Right hindlimb (tissue), 1 donor: ENCODE measurements at places on chromosomes 11 and 22.

GRCh38 chr22:20437613-20438426 is at the start of gene SCARF2:
SCARF2 (minus strand) TSS chr22:20437825; CDS start chr22:20437754, 71 bp downstream.
- DNase-seq: peak; percentile 91

DNA sequence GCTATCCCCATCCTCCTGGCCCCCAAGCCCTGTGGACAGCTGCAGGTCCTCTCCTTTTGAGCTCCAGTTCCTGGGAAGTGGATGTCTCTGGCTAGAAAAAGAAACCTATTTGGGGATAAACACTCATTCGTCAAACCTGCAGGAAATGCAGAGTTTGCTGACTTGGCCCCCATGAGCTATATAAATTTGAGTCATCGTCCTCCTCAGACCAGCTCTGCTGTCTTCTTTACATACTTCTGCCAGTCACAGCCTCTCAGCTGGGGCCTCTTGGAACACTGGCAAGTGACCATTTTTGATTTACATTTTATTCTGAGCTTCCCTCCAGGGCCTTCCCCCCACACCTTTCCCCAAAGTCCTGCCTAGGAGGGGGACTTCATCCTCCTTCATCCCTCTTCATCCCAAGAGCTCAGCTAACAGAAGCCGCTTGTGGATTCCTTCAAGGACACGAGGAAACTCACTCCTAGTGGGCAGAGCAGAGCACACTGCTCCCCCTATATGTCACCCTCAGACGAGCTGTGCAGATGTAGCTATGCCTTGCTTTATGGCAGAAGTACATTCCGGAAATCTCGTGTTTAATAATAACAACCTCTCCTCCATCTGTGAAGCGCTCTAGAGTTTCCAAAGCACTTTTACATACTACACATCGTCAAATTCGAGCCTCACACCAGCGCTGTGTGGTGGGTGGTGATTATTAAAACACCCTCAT is 131.8 kb downstream of the FEZ1 start:
- no peak for DNase-seq

GRCh38 chr11:117876059-117876340 is 458 bp downstream of the FXYD6 start:
- DNase-seq: no peak

GRCh38 chr22:50202130-50202666 is 1.4 kb downstream of the SELENOO start:
- DNase-seq: no peak

DNA sequence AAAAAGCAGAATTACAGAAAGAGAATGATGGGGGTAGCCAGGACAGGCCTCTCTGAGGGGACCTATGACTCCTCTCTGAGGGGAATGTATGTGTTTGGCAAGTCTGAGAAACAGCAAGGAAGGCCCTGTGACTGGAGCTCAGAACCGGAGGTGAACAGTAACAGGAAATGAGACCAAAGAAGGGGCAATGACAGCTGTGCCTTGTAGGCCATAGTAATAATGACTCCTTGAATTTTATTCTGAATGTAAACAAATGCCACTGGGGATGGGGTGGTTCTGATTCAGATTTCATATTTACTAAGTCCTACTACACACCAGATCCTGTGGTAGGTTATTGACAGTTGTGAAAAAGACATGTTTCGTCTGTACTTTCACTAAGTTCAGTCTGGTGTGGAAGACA is 52.8 kb upstream of the APOA1 start:
- no peak for DNase-seq

DNA sequence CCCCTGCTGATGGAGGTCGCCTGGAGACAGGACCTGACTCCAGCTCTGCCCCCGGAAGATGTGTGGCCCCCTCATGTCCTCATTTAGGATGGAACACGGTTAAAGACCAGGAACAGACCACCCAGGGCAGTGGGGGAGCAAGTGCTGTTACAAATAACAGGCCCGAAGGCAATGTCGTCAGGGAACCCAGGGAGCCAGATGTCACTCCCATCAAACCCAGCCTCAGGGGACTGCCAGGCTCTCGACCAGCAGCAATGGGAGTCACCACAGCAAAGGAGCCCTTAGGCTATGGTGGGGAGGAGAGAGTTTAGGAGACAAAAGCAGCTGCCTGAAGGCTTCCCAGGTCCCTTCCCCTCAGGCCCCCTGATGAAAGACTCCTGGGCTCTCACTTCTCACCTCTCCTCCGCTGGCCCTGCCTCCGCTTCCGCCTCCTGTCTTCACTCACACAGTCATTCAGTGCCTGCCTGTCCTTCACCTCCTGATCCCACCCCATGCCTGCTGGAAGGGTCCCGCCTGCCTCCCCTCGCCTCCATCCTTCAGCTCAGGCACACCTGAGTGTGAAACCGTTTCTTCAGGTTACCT is 4.4 kb downstream of the RPS19BP1 start:
- DNase-seq: no peak

DNA sequence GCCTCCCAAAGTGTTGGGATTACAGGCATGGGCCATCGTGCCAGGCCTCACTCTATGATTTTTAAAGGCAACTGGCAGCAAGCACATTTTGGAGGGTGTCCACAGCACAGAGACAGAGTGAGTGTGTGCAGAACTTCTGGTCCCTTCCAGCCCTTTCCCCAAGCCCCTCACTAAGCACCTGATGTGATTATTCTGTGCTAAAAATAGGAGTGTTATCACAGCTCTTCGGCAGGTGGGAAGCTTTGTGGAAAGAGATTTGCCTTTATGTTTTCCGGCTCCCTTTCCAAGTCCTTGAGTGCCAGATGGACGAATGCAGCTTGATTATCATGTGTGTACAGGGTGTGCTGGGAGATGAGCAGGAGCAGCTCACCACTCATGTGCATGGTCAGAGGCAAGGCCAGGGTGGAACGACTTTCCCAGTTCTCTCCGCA is 310.8 kb downstream of the DDX10 start:
- DNase-seq: no peak

GRCh38 chr22:44661070-44661469 is 40.9 kb upstream of the PRR5 start:
- no peak for DNase-seq

- DNase-seq: no peak
Observed at GRCh38 chr11:96943970-96944369, 554.2 kb downstream of the JRKL start.

DNA sequence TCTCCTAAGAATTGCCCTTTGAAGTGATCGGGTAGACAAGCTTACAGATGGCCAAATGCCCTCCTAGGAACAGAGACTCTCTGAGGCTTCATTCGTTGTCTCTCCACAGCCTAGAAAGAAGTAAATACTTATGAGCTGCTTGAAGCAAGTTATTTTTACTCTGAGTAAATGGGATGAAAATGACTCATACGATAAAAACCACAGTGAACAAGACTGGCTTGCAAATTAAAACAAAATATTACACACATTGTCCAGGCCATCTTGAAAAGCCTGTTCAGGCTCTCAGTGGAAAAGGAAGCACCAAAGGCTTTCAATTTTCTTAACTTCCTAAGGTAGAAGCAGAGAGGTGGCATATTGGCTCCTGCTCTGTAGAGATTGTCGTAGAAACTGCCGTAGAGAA is 294.2 kb downstream of the NELL1 start:
- DNase-seq: no peak

GRCh38 chr11:14544611-14545010 is 24.4 kb upstream of the PSMA1 start:
- DNase-seq: no peak

DNA sequence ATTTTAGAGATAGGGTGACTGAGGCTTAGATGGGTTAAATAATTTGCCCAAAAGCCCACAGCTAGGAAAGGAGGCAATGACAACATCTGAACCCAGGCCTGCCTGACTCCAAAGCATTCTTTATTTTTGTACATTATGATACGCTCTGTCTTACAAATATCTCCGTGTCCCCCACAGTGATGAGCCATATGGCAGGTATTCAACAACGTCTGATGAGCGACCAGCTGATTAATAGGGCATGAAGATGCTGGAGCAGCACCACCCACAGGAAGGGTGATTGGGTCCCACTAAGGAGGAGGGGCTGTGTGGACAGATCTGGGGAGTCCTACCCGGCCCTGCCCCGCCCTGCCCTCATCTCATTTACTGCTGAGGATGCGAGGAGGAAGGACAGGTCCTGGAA is 380.6 kb downstream of the CADM1 start:
- no peak for DNase-seq

DNA sequence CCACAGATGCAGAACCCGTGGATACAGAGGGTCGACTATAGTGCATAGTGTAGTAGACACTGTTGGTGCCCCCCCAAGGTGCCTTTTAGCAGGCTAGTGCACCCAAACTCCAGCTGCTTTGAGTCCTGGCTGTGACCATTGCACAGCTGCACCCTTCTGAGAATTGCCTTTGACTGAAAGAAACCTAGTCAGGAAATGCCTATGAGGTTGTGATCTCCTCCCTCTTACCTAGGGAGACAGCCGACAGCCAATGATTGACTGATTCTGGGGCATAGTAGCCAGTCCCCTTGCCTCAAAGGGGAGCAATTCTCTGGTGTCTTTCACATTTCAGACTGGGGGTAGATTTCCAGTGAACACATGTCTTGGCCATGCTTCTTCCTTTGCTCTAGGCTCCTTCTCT is 74.2 kb downstream of the DCDC1 start:
- no peak for DNase-seq

DNA sequence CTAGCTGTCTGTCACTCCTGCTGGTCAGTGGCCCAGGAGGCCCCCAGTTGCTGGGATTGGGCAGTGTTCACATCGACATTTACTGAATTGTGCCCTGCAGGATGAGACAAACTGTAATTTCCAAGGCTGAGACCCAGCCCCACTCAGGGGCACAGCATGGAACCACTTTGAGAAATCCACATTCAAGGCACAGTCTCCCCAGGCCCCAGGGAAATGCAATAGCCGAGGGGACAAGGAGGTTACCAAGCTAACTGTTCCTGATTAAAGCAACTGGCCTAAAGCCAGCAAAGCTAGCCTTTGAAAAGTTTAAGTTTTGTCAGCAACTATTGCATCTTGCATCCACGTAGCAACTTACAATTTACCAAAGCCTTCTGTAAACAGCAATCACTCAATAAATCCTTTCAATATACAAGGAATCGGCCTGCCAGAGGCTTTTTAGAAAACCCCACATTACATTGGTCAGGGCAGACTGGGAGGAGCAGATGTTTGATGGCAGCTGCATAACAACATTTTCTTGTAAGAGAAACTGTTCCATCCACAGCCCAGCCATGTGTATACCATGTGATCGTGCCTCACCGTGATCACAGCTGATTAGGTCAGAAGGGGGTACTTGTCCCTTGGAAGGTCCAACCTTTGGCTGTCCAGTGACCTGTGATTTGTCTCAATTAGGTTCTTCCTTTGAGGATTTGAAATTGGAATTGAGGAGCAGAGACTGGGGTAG is 103.9 kb downstream of the TENM4 start:
- no peak for DNase-seq

- DNase-seq: peak; percentile 83
Observed at GRCh38 chr11:68354148-68354872, 41.9 kb downstream of the LRP5 start.

- no peak for DNase-seq
Observed at GRCh38 chr22:50144005-50144614, 26.4 kb upstream of the PANX2 start.

DNA sequence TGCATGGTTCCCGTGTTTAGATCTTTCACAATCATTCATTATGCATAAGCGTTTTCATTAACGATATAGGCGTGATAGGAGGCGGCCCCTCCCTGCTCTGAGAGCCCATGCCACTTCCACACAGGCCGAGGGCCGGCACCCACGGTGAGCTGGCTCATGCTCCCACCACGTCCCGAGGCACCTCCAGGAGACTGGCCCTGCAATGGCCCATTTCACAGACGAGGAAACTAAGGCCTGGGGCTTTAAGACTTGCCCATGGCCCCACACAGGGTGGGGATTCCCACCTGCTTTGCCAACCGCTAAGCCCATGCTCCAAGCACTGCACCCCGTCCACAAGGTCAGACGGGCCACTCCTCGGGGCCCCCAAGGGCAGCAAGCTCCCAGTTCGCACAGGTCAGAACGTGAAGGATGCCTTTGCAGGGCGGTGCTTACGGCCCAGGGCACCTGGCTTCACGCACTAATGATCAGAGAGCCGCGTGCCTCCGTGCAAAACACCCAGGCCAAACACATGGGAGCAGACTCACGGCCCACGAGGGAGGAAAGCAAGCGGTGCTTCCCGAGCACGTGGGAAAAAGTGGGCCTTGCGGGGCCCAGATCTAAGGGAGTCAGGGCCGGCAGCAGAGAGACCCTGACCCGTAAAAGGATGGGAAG is 8.3 kb downstream of the OSBPL5 start:
- DNase-seq: no peak

DNA sequence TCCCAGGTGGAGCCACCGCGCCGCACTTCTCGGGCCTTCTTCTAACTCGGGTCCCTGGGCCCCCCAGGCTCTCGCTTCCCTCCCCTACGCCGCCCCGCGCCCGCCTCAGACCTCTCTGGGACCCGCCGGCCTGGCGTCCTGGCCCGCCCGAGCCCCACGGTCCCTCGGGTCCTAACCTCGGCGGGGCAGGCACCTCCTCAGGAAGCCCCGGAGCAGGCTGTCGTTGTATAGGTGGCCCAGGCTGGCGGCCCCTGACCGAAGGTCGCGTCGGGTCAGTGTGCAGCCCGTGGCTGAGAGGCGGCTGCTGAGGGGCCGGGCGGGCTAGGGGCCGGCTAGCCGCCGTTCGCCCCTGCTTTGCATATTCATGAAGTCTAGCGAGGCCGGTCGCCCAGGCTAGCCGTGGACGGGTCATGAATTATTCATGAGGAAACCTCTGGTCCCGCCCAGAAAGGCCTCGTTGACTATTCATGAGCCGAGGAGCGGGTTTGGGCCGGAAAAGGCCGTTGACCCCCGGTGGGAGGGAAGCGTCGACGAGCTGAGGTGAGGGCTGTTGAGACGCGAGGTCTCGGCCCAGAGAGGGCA is at the start of gene HORMAD2:
Gene HORMAD2 (plus strand): TSS at position 513 of the 582 bp plus-strand sequence. CDS start 13,489 bp downstream, outside the sequence.
- DNase-seq: peak; percentile 39
